ENCODE measurements at places on chromosomes 3 and 15.

- no peak for DNase-seq
Measured at GRCh38 chr3:139292192-139292591, 51.6 kb upstream of the MRPS22 start.

DNA sequence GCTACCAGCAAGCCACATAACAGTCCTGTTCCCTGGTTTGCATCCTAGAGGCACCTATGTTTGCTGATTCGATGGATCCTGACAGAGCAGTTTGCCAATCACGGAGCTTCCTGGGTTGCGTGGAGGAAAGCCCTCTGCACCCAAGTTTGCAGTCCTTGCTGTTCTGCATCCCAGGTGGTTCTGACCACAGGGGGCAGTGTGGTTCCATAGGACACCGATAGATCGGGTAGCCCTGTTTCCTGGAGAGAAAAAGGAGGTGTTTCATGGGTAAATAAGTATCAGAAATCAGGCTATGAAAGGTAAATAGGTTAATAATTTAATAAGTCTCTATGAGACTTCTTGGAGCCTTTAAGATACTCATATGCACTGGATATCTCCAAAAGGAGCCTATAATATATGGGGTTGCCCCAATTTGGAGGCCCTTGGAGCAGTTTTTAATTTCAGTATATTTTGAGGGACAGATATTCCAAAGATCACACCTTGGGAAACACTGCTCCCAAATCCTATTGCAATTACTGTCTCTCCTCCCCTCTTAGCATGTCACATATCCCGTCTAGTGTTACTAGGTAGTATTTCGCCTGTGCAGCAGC is 194.6 kb upstream of the TPM1 start:
- DNase-seq, result peak; percentile 67

- DNase-seq, result peak; percentile 91
Measured at GRCh38 chr15:77083381-77084160, 12.7 kb upstream of the TSPAN3 start.

GRCh38 chr15:69718916-69719315 is 266.3 kb downstream of the RPLP1 start:
- DNase-seq, result no peak

DNA sequence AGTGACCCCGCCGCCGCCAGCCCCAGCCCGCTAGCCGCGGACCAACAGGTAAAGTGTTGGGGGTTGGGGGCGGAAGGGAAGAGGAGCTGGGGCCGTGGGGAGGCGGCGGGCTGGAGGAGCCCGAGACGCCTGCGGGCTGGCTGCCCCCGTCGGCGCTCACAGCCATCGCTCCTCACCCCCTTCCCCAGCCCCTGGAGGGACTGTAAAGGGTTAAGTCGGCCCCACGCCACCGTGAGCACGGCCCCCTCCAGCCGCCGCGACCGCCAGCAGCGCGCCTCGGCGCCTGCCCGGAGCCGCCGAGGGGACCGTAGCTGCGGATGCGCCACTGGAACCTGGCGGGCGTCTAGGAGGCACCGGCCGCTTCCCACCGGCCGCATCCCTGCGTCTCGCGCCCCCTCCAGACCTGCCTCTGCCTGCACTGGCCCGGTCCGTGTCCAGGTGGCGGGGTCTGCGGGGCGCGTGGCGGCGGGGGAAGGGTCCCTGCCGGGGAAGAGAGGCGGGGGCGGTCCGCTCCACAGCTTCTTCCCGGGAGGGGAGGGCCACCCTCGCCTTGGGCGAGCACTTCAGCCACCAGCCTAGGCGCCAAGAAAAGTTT is 522 bp downstream of the MED12L start:
- DNase-seq, result peak; percentile 72

- no peak for DNase-seq
Measured at GRCh38 chr3:96430079-96430478, 384.3 kb upstream of the EPHA6 start.

DNA sequence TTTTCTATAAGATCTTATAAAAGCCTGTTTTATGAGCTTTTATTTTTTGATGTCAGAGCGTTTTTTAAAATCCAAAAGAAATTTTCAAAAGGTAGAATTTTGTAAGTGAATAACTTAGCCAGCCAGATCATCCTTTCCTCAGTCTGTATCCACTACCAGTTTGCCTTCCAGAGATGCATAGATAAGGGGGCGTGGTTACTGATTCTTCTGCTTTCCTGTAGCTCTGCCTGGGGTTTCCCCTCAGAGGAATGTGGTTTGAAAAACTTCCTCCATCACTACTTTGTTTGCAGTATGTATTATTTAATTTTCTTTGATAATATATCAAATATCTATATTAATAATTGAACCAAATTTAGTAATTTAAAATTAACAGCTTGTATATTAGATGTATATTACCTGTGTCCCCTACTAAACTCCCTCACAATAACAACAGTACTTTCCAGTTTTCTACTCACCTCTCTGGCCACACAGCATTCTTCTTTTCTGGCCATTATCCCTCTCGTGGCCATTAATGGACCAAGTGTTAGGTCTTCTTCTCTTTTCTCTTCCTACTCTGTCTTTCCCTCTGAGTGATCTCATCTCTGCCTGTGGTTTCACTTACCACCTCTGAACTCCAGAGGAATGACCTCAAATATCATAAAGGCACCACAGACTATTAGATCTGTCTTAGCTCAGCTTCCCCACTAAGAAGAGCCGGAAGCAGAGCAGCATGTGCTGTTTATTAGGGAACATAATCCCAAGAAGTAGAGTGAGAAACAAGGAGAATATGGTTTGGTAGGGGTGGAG is 239.7 kb downstream of the UBE2E2 start:
- DNase-seq, result peak; percentile 31

GRCh38 chr15:90425726-90426346 is 37.8 kb downstream of the IQGAP1 start:
- no peak for DNase-seq

- no peak for DNase-seq
Measured at GRCh38 chr3:4613366-4613765, 120.2 kb downstream of the ITPR1 start.

DNA sequence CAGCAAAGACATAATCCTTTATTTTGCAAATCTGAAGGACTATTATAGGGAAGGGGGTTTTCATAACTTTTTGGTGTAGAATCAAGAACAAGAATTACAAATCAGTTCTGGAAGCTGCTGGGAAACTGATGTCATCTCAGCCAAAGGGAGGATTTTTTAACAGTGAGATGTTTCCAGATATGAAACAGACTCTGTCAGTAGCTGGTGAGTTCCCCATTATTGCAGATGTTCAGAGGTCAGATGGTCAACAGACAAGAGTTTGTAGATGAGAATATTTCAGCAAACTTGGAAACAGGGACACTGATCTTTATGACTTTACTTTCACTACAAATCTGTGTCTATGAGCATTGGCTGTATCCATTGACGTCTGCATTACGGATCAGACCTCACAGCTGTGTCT is 71.9 kb upstream of the LPP start:
- no peak for DNase-seq

GRCh38 chr3:27094721-27095120 is 274.5 kb downstream of the NEK10 start:
- no peak for DNase-seq

GRCh38 chr15:64634576-64635498 is 140.6 kb downstream of the RBPMS2 start:
- no peak for DNase-seq

DNA sequence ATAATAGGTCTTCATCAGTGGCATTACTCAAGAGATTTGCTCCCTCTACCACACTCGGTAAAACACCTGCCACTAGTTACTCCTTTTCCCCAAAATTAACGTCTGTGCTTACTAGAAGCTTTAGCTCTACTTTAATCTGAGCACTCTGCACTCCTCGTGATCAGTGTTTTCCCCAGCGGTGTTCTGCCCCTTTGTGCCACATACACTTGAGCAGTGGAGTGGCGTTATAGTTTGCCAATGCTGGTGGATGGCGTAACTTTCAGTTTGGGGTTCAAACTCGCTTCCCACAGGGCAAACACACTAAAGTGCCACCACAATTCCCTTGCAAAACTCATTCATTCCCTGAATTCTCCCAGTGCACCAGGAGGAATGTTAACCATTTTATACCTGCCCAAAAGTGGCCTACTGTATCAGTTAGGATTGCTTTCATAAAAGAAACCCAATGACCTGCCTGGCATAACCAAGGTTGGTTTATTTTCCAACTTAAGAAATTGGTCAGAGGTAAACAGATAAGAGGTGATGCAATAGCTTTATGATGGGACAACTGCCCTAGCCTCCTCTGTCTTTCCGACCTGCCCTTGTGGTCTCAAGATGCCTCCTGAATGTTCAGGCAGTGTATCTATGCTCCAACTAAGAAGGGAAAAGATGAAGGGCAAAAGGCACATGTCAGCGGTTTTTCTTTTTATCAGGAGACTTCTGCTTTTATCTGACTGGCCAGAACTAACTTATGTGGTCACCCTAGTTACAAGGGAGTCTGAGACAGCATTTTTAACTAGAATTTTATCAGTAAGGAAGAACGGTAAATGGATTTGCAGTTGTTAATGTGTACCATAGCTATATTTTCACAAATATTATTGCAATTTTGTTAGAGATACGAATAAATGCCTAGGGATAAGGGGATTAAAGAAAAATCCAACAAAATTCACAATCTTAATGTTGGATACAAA is 83.9 kb downstream of the FSIP1 start:
- no peak for DNase-seq

DNA sequence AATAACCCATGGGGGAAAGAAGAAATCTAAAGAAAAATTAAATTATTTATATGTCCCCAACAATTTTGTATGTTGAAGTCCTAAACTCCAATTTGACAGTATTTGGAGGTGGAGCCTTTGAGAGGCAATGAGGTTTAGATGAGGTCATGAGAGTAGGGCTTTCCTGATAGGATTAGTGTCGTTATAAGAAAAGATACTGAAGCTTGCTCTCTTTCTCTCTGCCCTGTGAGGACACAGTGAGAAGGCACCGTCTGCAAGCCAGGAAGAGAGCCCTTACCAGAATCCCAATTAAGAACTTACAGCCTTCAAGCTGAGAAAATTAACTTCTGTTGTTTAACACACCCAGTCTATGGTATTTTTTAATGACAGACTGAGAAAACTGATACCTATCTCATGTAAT is 16.1 kb upstream of the OR5AC2 start:
- DNase-seq, result no peak

- no peak for DNase-seq
Measured at GRCh38 chr15:78170848-78171773, 21.9 kb downstream of the IDH3A start.

DNA sequence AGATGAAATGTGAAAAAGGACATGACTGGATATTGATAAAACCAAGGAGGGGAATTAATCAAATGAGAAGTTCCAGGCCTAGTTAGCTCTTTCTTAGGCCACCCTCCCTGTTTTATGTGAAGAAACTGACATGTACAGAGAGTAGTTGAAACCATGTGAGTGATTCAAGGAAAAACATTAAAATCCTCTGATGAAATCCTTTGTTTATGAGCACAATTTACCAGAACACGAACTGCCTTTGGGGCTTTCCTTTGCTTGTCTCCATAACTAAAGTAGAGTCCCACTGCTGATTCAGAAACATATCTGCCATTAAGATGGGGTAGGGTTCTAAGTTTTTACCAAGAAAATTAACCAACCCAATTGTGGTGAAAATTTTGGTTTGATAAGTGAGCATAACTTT is 558.3 kb downstream of the NR2F2 start:
- DNase-seq, result no peak

GRCh38 chr3:33887478-33887877 is 89.0 kb downstream of the PDCD6IP start:
- DNase-seq, result no peak

- no peak for DNase-seq
Measured at GRCh38 chr15:65409036-65409631, 13.6 kb downstream of the IGDCC4 start.

- peak; percentile 21 for DNase-seq
Measured at GRCh38 chr3:134449277-134449676, 36.5 kb downstream of the ANAPC13 start.

DNA sequence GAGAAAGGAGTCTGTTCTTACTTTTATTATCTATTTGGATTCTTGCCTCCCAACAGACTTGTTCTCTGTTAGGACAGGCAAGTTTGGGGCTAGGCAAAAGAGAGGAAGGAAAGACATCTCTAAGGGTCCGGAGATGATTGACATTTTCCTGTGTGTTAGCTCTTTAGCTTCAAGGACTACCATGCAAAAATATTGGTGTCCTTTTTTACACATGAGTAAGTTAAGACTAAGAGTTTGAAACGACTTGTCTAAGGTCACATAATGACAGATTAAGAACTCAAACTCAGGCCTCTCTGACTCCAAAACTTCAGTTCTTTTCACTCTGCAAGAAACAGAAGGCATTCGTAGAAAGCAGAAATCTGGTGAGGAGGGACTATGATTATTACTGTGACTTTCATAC is 5.9 kb downstream of the LMCD1 start:
- DNase-seq, result no peak

- DNase-seq, result no peak
Measured at GRCh38 chr3:149364624-149365023, 12.8 kb downstream of the TM4SF1 start.

DNA sequence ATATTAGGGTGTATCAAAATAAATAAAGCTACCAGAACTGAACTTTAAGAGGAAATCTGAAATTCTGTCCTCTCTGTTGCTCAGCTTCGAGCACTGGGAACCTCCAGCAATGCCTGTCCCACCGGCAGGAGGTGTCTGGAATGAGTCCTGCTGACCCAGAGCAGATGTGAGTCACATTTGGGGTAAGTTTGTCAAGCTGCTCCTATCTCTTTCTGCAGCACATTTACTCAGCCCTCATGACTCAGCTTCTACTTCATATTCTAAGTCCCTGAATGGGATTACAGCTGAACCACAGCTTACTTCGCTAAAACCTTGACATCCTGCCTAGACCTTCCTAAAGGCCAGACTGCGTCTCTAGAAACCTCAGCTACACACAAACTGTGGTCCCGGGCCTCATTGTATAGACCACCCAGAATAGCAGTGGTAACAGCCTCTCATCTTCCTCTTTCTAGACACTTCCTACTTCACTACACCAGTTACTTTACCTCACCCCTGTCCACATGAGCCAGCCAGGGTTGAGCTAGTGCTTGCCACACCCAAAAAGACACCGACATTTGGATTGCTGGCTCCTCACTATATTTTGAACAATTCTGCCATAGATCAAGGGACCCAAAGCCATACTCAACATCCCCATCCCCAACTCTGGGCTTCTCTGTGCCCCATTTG is 109.6 kb upstream of the TMCO5A start:
- DNase-seq, result no peak

- DNase-seq, result no peak
Measured at GRCh38 chr15:78567531-78567930, 2.2 kb downstream of the CHRNA5 start.

DNA sequence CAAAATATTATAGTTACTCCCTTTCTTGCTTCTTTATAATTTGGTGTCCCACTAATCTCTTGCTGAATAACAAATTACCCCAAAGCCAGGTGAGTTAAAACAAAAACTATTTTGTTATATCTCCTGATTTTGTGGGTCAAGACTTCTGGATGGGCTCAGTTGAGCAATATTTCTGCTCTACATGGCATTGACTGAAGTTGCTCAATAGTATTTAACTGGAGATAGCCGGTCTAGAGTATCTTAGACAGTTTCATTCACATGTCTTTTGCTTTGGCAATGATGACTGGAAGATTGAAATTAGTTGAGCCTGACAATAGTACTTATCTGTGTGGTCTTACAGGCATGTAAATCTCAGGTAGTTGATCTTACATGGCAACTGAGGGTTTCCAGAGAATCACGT is 51.0 kb upstream of the TP63 start:
- no peak for DNase-seq
